ENCODE measurements at places on chromosomes 16 and 17.

GRCh38 chr17:41010441-41010840 lies 1.5 kb upstream of the KRTAP3-1 start:
- DNase-seq = no peak

- DNase-seq = peak; percentile 54
Observed at GRCh38 chr16:66357523-66357928, 9.0 kb upstream of the CDH5 start.

DNA sequence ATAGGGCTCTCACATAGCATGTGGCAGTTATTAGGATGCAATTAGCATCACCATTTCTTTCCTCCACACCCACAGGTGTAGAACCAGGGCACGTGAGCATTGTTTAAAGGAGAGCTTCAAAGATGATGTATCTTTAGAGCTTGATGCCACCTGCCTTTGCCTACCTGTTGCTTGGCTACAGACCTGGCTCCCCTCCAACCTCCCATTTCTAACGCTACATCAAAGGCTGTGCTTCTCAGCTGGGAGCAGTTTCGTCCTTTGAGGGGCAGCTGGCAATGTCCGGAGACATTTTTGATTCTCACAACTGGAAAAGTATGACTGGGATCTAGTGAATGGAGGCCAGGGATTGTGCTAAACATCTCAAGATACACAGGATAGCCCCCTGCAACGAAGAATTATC lies 78.5 kb upstream of the CLEC3A start:
- no peak for DNase-seq

DNA sequence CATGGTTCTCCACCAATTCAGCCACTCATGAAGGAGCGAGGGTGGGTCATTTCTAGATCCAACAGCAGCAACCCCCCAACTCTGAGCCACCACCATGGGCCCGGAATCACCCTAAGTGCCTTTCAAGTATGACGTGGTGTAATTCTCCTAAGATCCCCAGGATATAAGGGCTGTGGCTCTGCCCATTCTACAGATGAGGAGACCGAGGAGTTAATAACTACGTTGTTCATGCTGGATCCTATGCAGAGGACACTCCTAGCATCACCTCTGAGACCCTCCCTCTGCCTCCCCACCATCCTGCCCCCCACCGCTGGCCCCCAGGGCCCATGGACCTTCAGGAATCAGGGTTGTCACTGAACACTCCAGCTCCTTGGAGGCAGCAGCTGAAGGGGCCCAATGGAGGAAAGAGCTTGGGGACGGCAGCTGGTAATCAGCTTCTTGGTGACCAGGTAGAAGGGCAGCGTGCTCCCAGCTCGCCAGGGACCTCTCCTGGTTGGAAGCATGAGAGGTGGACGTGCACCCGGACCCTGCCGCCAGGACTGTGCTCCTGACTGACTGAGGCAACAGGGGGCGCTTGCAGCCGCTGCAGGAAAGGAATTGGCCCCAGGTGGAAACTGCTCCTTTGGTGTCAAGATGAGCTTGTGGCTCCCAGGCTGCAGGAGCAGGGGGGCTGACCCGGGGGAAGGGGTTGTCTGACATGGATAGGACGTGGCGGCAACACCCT lies 28.2 kb upstream of the CACNG1 start:
- DNase-seq = no peak

DNA sequence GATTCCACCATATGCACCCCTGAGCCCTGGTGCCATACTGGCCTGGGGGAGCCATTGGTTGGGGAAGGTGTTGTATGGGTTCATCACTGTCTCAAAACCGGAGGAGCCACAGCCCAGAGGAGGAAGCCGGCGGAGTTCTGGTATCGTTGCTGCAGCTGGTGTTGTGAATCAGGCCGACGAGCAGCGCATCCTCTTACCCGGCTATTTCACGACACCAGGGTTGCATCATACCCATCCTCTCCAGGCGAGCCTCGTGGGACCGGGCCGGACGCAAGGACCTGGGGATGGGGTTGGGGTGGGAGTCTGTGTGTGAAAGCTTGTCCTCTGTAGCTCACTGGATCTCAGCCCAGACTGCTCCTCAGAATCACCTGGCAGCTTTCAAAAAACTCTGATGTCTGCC lies 6.6 kb upstream of the SLC12A3 start:
- no peak for DNase-seq

- DNase-seq = no peak
Observed at GRCh38 chr17:33976831-33977230, 278.3 kb upstream of the CCL2 start.

DNA sequence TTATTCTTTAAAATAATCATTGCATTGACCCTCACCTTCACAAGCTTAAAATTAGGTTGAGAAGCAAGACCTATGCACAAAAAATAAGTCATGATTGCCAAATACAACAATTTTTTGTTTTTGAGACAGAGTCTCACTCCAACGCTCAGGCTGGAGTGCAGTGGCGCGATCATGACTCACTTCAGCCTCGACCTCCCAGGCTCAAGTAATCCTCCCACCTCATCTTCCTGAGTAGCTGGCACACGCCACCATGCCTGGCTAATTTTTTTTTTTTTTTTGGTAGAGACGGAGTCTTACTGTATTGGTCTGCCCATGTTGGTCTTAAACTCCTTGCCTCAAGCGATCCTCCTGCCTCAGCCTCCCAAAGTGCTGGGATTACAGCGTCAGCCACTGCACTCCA lies 24.2 kb downstream of the ZNF652 start:
- no peak for DNase-seq

- no peak for DNase-seq
Observed at GRCh38 chr16:55282441-55282840, 41.6 kb upstream of the IRX6 start.

DNA sequence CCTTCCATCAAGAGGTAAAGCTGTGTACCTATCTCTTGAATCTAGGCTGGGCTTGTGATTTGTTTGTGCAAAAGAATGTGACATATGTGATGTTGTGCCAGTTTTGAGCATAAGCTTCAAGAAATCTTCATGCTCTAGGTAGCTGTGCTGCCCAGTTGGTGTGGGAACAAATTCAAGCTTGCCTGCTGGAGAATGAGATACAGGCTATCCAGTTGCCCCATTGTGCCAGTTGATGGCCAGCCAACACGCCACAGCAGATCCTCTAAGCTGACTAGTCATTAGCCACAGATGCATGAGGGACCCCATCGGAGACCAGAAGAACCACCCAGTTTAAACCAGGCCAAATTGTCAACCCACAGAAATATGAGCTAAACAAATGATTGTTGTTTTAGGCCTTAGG lies 180.5 kb upstream of the MPHOSPH6 start:
- no peak for DNase-seq

- DNase-seq = no peak
Observed at GRCh38 chr17:1808644-1809043, 21.1 kb downstream of the SMYD4 start.

DNA sequence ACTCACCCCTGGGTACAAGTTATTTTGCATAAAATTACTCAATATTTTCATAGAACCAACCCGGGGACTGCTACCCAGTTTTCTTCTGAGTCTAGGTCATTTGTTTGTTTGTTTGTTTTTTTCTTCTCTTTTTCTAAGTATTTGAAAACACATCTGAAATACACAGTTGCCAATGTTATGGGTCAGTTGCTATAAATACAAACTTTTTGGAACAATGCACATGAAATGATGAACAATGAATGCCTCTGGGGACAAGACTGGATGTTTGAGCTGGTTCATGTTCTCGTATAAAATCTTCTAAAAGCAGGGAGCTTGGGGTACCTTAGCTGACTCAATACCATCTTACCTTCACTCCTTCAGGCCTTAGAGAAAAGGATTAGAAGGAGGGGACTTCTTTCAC lies 30.5 kb downstream of the TMEM238L start:
- DNase-seq = no peak

DNA sequence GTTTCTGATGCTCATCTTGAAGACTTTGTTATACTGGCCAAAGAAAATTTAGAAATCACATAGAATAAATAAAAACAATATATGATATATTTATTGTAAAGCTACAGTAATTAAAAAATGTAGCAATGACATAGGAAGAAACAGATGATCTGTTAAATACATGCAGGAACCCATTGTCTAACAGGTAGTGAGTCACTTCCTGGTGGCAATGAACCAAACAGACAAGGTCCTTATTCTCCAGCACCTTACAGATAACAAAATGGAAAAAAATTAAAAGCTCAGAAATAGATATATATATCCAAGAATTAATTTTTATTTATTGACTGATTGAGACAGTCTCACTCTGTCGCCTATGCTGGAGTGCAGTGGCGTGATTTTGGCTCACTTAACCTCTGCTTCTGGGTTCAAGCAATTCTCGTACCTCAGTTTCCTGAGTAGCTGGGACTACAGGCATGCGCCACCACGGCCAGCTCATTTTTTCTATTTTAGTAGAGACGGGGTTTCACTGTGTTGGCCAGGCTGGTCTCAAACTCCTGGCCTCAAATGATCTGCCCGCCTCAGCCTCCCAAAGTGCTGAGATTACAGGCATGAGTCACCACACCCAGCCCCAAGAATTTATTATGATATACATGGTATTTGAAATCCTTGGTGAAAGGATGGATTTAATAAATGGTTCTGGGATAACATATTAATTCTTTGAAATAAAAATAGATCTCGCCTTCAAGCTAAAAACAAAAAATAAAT lies 7.5 kb downstream of the NETO2 start:
- no peak for DNase-seq

- DNase-seq = no peak
Observed at GRCh38 chr16:81756615-81757356, 22.3 kb upstream of the PLCG2 start.

GRCh38 chr17:65061646-65062045 lies 5.1 kb upstream of the GNA13 start:
- no peak for DNase-seq

- DNase-seq = no peak
Observed at GRCh38 chr16:64287655-64288528, 834.0 kb downstream of the CDH11 start.

DNA sequence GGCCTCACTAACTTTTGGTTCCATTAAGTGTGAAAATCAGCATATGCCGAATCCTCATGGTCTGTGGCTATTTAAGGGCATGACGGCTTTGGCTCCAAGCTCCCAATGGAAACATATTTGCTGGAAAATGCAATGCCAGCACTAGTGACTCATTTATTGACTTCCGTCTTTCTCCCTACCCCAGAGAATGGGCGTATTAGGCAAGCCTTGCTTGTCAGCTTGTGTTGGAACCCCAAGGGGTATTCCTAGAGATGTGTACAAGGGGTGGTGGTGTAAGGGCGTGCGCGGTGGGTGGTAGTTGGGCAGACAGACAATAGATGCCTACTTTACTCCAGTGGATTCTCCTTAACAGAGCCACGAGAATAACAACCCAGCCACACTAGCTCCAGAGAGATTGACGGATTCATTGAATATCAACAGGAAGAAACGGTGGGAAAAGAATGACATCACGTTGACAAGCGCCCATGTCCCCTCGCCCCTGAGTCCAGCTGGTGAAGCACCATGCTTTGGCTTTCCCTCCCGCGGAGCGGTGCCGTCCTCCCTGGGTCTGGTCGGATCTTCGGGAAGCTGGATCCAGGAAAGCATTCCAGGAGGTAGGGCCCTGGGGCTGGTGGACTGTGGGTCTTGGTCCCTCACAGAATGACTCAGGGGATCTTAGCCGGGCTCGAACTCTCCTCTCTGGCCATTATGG lies 10.3 kb downstream of the CD300LB start:
- no peak for DNase-seq

- no peak for DNase-seq
Observed at GRCh38 chr16:73546341-73546845, 498.5 kb upstream of the ZFHX3 start.

- no peak for DNase-seq
Observed at GRCh38 chr16:4131621-4132020, 15.4 kb upstream of the ADCY9 start.

- DNase-seq = no peak
Observed at GRCh38 chr17:80437532-80437931, 22.6 kb downstream of the ENDOV start.

DNA sequence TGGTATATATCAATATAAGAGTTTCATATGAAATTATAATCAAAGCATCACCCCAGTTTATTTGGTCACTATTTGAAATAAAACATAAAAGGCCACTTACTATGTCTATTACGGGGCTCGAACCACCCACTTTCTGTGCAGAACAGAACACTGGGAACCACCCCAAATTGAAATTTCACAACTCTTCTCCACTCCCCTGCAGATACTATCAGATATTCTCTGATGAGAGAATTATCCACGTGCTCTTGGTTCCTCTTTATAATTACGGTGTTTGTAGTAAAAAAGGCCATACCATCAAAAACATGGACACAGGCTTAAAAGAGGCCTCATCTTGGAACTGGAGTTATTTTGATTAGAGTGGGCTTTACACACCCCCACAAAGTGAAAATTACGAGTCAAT lies 82.8 kb downstream of the WDR59 start:
- no peak for DNase-seq

DNA sequence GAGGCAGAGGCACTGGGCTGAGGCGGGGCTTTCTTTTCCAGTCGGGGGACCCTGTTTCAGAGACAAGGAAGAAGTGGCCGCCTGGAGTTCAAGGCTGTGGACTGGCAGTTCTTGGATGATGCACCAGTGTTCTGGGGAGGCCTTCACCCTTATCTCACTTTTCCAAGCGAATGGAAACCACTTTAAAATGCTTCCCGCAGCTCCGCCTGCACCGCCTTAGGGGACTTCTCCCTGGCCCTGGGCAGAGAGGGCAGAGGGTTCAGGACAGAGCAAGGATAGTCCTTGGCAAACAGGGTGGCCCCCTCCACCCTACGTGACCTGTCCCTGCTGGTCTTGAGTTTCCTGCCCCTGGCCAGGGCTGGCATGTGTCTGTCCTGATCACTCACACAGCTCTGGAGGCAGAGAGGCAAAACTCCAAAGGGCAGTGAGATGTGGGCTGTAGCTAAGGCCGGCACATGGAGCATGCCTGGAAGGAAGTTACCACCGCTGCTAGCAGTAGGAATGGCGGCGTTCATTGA lies 20.6 kb downstream of the RTN4RL1 start:
- DNase-seq = no peak

DNA sequence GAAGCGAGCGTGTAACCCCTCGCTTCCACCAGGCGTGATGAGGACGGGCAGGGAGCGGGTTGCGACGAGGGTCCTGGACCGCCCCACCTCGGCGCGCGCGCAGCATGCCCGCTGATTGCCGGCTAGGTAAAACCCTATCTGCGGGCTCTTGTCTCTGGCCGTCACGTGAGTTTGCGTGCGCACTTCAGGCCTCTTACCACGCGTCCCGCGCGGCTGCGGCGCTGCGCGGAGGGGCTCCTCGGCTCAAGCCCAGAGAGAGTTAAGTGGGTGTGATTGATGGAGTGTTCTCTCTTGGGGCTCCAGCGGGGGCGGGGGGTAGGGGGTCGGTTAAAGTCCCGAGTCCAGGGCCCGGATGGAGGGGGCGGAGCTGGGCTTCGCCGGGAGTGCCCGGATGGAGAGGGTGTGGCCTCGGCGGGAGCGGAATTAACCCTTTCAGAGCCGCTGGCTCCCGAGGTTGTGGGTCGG lies 7.9 kb downstream of the KDM6B start:
- peak; percentile 64 for DNase-seq

GRCh38 chr16:17372386-17372785 lies 98.4 kb downstream of the XYLT1 start:
- no peak for DNase-seq

GRCh38 chr17:33229499-33229898 lies 63.6 kb downstream of the ASIC2 start:
- DNase-seq = no peak

Data from DMS 273 treated with DMSO at 0.1 percent for 48 hours (cell line).